ENCODE measurements at places on chromosomes 3 and 15.

DNA sequence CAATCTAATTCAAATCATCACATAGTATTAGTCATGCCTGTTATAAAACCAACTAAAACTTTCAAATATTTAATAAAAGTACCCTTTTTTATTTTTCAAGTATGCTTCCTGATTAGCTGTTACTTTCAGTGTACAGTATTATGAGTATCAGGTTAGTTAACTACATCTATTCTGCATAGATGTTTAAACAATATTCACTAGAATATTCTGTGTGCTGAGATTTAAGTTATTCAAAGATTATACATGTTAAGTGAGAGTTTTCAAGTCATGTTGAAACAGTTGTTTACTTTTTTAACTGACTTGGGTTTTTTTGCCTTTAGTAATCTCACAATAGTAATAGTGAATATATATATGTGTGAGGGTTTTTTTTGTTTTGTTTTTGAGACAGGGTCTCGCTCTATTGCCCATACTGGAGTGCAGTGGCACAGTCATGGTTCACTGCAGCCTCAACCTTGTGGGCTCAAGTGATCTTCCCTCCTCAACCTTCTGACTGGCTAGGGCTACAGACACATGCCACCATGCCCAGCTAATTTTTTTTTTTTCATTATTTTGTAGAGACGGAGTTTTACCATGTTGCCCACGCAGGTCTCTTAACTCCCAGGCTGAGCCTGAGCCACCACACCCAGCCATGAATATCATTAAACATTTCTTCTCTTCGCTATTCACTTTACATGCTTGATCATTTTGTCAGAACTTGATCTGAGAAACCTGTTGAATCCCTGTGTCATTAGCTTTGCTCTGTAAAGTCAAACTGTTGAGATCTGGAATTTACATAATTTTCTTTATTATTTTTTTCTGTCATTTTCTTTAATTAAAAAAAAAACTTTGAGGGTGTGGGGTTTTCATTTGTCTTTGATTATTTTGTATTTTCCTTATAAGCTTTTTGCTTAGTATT is 286.2 kb upstream of the UBE2E1 start:
- DNase-seq, result no peak

GRCh38 chr15:57367556-57367955 is 8.7 kb upstream of the CGNL1 start:
- no peak for DNase-seq

DNA sequence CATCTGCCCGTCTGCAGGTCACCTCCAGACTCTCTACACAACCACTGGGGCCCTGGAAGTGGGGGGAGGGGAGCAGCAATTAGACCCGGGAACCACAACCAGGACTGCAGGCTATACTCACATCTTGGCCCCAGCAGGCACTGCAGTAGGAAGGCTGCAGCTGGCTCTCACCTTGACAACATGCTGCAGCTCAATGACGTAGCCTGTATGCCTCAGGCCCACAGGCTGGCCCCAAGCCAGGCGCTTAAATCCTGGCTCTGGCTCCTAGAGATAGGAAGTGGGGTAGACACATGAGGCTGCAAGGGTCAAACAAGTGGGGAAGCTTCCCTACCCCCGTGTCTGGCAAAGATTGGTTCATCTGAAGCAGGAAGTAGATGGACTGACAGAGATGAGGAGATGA is 4.6 kb upstream of the QRICH1 start:
- DNase-seq, result no peak

DNA sequence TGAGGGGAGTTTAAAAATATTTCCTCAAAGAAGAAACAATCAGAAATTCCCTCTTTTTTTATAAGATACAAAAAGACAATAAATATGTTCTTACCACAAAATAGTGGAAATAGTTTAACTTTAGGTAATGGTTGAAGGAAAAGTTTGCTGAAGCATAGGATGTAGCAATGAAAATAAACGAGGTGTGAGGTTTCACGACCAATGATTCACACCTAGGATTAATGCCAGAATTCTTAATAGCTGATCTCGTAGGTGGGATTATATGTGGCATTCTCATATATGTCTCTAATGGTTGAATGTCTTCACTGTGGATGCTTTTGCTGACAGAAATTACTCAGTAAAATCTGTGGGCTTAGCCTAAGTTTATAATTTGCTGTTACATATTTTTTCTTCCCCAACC is 467.7 kb downstream of the FGF12 start:
- DNase-seq, result no peak

DNA sequence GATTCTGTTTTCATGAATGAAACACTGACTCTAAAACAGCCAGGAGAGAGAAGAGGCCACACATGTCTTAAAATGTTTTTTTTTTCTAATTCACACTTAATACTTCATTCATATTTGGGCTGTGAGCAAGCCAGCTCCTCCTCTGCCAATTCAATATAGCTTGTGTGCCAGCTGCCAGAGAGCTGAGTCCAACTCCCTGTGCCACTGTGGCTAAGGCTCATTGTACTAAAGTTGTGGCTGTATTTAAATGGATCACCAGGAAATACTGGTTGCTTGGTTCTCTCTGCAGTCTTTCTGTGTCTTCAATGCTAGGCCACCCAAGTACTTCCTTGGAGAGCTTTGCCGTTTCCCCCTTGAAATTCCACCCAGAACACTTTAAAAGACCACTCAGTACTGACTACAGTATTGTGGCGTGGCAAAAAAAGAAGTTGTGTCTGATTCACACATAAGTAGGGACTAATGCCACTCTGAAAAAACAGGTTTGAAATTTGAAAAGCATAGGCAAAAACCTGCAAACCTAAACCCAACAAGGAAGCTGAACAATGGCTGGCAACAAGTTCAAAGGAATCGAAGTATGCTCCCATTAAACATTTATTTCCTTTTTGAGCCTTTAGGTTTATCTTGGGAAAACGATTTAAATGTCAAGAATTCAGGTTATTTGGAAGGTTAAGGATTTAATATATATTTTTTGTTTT is 524.7 kb downstream of the DIPK2A start:
- no peak for DNase-seq

DNA sequence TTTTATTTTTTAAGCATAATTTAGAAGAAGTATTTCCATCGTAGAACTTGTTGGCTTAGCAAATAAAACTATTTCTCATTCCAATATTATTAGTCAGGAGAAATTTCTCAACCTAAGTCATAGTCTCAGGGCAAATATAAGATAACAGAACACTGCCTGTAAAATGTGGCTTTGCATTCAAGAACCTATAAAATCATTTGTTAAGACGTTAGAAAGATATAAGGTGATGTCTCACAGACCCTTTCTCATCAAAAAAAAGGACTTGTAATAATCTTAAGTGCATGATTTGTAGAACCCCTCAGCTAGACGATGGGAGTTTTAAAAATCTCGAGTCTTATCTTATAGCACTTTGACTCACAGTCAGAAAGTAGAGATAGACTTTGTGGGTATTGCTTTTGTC is 314.7 kb upstream of the CFAP20DC start:
- DNase-seq, result no peak

- DNase-seq, result no peak
Measured at GRCh38 chr15:76991741-76992645, 2.9 kb upstream of the PSTPIP1 start.

- DNase-seq, result no peak
Measured at GRCh38 chr3:162354356-162354755, 857.7 kb downstream of the OTOL1 start.

GRCh38 chr3:95341314-95341713 is 1278.5 kb downstream of the NSUN3 start:
- DNase-seq, result no peak

DNA sequence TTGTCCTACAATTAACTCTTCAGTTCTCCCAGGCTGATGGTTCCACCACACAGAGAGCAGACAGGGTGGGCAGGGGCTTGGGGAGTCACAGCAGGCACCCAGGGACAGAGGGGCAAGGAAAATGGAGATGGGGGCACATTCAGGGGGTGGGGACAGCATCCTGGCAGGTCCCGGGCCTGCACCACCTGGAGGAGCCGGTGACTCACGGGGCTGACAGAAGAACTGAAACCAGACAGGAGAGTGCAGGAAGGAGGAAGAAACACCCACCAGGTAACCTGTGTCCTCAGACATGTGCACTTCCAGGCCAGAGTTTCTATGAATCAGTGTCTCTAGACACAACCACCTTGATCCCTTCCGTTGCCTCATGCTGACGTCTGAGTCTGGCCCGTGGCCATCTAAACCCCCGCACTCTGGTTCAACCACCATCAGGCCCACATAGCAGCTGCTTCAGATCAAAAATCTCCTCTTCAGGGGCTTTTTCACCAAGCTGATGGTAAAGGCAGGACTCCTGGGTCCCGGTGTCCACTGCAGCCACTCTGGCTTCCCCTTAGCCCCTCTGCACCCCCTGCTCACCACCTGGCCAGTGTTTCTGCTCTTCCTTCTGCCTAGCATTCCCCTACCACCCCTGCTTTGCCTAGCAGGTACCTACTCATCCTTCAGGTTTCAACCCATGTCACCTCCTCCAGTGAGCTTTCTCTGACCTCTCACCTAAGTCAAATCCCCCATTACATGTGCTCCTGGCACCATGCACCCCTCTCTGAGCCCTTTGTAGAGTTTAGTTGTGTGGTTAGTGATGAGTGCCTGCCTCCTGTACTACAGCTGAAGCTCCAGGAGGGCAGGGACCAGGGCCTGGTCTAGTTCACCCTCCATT is 16.5 kb upstream of the CYP11A1 start:
- DNase-seq, result no peak

GRCh38 chr3:109265295-109265694 is 51.0 kb downstream of the DPPA2 start:
- no peak for DNase-seq

- no peak for DNase-seq
Measured at GRCh38 chr15:33580526-33580925, 269.8 kb downstream of the RYR3 start.

DNA sequence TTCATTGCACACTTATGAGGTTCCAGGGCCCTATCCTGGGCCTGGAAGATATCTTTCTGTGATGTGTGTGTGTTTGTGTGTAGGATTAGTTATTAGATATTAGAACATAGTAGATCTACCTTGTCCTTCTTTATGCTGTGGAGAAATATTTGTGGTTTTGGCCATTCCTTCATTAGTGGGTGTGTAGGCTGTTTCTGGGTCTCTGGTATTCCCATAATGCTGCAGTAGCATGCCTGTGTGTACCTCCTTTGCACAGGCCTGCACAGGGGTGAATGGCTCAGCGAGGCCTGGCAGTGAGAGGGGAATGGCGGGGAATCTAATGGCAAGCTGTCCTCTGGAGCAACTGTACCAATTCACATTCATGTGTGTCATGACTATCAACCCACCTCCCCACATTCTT is 125.8 kb upstream of the MRPS22 start:
- DNase-seq, result no peak

DNA sequence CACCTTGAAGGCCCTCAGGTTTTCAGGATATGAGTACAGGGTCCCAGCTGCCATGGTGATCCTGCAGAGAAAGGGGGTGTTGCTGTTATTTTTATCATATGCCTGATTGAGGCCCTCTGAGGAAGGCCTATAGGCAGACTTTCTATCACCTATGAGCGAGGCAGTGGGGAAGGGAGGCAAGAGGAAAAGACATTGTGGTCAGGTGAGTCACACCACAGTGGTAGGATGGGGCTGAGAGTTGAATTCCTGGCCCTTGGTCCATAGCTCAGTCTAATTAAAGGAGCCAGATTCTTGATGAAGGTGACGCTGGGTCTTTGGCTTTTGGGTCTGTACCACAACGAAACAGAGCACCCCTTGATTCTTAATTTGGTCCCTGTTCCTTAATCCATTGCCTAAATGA is 72.7 kb downstream of the ZNF621 start:
- DNase-seq, result no peak

GRCh38 chr15:78727561-78727960 is 83.7 kb downstream of the ADAMTS7 start:
- no peak for DNase-seq

GRCh38 chr3:111639316-111639715 is 44.2 kb upstream of the ZBED2 start:
- no peak for DNase-seq

DNA sequence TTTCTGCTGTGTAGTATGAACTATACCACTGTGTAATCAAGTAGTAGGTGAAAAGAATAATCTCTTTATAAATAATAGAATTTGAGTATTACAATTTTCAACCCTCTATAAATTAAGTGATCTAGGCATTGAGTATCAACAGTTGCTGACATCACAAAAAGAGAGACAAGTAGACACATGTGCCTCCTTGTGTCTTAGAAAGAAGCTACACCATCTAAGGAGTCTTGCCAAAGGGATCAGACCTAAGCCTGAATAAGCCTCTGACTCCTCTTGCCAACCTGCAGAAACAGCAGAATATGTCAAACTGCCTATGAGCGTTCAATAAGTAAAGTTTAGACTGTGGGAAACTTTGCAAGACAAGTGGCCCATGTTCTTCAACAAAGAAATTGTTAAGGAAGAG is 5.8 kb upstream of the MTMR10 start:
- no peak for DNase-seq

GRCh38 chr15:60534546-60534945 is 55.6 kb upstream of the ICE2 start:
- DNase-seq, result no peak

- DNase-seq, result no peak
Measured at GRCh38 chr15:84001037-84001436, 234.5 kb upstream of the GOLGA6L4 start.

DNA sequence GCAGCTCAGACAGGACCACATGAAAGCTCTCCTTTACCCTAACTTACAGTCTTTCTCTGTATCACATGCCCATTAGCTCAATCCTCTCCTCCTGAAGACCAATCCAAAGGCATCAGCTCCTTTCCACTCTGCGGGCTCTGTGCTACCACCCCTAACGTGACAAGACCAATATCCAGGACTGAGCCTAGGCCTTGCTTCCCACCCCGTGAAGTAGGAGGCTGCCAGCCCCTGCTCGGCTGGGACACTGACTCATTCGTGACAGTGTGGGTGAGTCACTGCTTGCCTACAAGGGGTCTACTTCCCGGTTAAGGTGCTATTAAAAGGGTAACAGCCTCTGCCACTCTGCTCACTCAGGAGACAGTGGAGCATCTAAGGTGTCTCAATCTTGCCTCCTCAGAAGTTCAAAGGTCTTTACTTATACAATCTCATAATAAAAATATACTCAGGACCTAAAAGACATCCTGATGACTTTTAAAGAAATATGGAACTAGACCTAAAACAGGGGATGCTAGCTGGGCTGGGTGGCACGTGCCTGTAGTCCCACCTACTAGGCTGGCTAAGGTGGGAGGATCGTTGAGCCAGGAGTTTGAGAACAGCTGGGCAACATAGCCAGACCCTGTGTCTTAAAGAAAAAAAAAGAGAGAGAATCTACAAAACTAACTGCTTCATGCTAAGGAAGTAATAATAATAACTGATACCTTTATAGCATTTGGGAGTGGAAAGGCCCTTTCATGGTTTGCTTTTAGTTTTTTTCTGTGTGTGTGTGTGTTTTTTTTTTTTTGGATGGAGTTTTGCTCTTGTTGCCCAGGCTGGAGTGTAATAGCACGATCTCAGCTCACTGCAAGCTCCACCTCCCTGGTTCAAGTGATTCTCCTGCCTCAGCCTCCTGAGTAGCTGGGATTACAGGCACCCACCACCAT is 55.0 kb downstream of the TMEM44 start:
- DNase-seq, result no peak

DNA sequence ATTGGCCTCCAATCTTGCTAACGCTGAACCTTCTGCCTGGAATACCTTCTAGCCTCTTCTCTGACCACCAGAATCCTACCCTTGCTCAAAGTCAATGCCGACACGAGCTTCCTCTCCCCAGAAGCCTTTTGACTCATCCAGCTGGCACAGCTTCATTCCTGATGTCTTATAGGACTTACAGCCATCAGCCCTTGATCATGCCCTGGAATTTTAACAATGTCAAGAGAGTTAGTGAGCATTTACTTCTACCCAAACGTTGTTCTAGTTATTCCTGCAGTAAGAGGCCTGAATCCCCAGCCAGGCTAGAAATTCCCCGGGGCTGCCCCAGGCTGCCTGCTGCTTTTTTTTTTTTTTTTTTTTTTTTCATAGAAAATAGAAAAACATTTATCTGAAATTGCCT is 3.9 kb downstream of the CYP1A2 start:
- DNase-seq, result no peak
